ENCODE measurements at places on chromosomes 1 and 21.
A peak's percentile ranks its signal among the peaks of the same experiment; 100 is the strongest.

- no peak for DNase-seq
Observed at GRCh38 chr1:145985502-145986439, 10.6 kb downstream of the TXNIP start.

DNA sequence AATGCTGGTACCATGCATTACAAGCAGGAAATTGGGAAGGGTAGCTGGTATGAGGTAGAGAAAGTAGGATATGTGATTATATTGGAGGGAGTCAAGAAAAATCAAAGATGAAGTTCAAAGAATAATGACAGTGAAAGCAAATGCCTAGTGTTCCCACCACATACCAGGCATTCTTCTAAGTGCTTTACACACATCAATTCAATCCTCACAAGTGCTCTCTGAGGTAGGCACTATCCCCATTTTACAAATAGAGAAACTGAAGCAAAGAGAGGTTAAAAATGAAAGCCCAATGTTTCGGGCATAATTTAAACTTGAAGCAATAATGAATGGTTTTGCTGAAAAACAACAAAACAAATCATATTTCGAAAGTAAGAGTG lies 40.1 kb upstream of the MCOLN3 start:
- DNase-seq, result no peak

DNA sequence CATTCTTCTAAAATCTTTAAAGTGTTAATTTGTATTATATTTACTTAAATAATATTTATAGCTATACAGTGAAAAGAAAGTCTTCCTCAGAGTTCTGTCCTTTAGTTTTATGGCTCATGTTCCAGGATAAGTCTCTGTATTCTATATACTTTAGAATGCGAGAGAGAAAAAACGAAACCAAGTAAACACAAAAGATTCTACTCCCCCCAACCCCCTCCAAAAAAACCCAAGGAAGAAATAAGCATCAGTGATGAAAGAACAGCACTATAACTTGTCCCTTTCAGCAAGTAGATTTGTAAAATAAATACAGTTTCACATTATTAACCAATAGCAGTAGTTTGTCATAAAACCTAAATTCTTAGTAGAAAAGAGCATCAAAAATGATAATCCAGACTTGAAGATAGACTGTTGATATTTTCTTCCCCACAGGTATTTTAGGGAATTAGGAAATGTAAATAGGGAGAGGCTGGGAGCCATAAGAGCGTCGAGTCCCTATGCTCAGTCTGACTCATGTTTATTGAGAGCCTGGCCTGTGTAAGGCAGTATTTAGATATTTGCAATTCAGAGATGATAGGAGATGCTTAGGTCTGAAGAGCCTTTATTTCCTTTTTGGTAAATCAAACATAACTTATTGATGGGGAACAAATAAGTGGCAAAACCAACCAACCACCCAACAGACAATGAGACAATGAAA lies 35.5 kb downstream of the CDC14A start:
- no peak for DNase-seq

DNA sequence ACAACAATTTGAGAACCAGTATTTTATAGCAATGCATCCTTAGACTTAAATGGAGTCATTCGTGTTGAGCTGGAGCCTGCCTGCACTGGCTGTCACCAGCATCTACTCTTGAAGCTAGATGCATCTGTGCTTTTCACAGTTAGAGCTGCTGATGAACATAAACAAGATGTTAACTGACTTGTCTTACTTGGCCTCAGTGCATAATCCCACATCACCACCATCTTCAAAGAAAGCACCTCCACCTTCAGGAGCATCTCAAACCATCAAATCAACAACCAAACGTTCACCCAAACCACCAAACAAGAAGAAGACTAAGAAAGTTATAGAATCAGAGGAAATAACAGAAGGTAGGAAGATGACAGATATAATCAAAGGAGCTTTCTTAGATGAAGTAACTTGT lies 71.1 kb downstream of the TPR start:
- no peak for DNase-seq

DNA sequence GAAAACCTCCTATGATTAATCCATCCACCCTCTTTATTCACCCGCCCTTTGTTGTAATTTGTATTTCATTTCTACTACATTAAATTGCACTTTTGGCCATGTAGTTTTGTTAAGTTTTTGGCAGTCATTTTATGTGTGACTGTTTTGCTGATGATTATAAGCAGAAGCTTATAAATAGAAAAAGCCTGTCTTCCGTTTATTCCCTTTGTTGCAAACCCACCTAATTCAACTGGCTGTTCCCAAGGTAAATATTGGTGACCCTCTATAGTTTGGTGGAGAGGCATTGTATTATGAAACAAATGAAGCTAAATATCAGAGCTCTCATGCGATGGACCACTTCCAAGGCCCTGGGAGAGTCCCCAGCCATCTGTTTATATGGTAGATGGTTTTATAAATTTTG lies 36.7 kb upstream of the IGSF3 start:
- DNase-seq, result no peak

DNA sequence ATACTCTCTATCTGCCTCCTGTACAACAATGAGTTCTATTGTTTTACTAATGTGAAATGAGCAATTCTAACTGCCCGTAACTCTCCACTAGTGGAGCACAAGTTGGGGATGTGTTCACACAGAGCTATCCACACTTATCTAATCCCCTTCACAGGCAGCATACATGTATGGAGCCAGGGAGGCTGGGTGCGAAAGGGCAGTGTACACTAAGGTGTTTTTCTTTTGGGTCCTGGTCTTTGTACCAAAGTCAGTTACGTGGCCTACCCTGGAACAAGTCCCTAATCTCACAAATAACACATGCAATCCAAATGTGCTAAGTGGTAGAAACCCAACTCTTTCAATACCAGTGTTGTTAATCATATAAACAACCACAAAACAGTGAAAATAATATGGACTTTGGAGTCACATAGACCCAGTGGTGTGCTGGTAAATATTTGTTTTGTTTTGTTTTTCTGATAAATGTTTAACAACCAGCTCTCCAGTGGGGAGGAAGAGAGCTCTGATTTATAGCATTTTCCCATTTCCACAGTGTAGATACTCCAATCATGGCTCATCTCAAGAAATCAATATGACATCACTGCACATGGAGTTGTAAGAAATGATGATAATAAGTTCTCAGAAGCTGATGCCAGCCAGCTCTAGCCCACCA lies 319.9 kb upstream of the DUSP10 start:
- no peak for DNase-seq

DNA sequence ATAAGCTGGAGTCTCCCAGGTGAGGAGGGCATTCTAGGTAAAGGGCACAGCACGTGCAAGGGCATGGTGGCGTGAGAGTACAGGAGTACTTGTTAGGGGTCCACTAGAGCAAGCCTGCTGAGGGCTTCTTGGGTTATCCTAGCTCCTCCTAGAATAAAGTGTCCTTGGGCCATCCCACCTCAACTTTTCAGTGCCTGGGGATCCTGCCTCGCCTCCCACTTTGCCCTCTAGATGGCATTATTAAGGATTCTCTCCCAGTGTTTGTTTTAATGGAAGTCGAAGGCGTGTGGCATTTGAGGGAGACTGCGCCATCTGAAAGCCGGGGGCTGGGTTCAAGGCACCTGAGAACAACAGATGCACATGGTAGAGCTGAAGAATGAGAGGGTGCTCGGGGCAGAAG lies 74.5 kb upstream of the SELENON start:
- no peak for DNase-seq

DNA sequence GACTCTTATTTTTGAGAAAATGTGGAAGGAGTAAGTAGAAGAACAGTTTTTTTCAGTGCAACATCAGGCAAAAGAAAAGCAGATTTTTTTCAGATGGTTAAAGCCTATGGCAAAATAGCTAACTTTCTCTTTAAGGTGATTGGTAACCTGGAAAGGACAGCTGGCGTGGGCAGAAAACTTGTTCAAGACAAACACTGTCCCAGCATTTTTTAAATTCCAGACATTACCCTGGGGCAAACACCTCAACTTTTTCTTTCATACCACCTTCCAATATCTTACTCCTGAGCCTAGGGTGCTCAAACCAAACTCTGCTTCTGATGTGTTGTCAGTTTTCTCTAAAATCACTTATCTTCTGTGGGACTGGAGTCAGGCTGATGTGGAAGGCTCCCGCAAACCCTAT lies 2.7 kb upstream of the LEPR start:
- DNase-seq, result no peak

- DNase-seq, result no peak
Observed at GRCh38 chr1:79388694-79389361, 382.3 kb upstream of the ADGRL4 start.

- DNase-seq, result no peak
Observed at GRCh38 chr1:227424159-227424680, 105.9 kb upstream of the CDC42BPA start.

GRCh38 chr1:1239614-1240347 lies 6.7 kb downstream of the C1QTNF12 start:
- no peak for DNase-seq

DNA sequence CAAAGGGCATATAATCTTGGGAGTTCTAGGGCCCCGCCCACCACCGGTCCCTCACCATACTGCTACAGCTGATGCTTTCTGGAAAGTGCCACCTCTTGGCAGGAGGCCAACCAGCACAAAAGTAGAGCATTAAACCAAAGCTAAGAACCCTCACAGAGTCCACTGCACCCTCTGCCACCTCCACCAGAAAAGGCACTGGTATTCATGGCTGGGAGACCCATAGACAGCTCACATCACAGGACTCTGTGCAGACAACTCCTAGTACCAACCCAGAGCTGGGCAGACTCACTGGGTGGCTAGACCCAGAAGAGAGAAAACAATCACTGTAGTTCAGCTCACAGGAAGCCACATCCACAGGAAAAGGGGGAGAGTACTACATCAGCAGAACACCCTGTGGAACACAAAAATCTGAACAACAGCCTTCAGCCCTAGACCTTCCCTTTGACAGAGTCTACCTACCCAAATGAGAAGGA lies 10.8 kb downstream of the THEM4 start:
- DNase-seq, result peak; percentile 69

- DNase-seq, result no peak
Observed at GRCh38 chr1:191152776-191153175, 675.1 kb upstream of the BRINP3 start.

GRCh38 chr1:94855307-94855700 lies 35.1 kb downstream of the SLC44A3 start:
- DNase-seq, result no peak

DNA sequence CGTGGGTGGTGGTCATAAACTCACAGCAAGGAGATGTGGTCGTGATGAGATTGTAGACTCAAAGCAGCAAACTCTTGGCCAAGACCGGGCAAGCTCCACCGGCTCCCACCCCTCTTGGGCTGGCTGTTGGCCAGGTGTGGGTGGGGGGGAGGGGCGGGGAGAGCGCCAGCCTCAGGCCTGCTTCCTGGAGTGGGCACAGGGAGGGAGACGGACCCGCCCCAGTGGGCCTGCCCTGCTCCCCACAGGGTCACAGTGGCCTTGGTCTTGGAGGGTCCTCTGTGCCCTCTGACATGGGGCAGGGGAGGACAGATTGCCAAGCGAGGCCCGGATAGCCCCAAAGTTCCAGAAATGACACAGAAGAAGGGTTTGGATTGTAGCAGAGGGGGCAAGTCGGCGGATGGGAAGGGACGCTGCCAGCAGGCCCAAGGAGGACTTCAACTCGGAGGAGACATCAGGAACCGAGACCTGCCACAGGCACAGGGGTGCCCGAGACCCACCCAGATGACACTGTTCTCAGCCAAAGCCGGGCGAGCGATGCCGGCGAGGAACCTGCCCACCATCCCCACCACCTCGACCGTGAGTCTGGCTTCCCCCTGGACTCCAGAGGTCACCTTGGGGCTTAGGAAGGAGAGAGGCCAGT lies 85.4 kb upstream of the ACTRT2 start:
- no peak for DNase-seq

GRCh38 chr1:184753608-184754475 lies 816 bp downstream of the EDEM3 start:
- DNase-seq, result peak; percentile 50

DNA sequence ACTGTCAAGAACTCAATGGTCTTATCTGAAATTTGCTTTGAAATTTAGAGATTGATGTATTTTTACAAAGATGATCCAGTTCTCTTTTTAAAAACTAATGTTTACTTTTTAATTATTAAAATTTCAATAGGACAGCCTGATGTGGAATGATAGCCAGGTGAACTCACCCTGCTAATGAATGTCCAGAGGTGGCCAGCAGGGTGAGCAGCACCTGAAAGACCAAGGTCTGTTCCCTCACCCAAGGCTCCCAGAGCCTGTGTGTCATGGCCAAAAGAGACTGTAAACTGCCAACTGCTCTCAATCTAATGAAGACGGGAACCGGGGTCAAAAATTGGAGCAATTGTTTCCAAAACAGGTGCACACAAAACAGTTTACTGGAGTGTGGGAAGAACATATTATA lies 340.4 kb downstream of the DISC1 start:
- no peak for DNase-seq

DNA sequence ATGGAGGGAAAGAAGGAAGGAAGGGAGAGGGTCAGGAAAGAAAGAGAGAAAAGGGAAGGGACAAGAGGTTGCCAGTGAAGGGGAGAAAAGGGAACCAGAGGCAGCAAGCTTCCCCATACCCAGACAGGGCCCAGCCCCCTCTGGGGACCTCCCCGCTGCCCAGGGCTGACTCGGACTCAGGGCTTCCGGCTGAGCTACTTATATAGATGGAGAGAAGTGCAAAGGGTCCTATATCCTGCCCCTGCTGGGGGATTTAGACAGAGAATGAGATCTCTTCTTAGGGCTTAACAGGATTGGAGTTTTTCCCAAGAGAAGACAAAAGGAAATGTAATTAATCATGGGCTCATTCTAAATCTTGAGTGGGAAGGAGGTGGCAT lies at the start of gene ETV3L:
TSS of gene ETV3L (minus strand) at position 176 of the 377 bp plus-strand sequence. CDS start 285 bp downstream, outside the sequence.
- no peak for DNase-seq

- DNase-seq, result peak; percentile 59
Observed at GRCh38 chr1:166479052-166479631, 312.3 kb upstream of the FAM78B start.

GRCh38 chr1:197284325-197284724 lies 16.3 kb downstream of the CRB1 start:
- DNase-seq, result no peak

GRCh38 chr1:177275736-177276135 lies 105.0 kb downstream of the BRINP2 start:
- DNase-seq, result no peak

DNA sequence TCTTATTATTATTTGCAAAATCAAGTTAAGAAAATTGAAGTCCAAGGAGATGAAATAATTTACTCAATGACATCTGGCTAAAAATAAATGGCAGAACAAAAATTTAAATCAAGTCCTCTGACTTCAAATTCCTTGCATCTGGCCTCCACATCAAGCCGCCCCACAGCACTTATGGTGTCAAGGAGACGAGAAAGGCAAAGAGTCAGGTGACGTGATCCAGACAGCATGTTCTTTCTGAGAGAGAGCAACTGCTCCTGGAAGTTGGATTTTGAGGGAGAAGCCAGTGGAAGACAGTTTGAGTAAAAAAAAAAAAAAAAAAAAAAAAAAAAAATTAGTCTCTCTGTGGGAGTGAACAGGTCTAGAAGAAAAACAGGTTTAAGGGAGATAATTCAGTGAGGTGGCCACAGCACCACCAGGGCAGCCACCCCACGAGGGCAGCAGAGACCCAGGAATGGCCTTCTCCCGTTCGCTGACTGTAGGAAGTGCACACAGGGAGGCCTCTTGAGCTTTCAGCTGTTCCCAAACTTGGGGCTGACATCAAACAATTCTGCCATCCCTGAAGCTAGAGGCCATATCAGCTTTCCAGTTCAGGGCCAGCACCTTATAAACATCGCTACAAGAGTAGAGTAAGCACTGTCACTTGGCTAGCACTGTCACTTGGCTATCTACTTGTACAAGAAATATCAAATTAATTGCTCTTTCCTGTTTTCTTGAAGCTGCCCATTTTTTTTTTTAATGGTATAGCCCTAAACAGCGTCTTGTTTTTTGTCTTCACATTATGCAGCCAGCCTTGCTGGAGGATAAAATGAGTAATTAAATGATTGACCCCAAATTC lies 7.8 kb downstream of the C1orf162 start:
- DNase-seq, result peak; percentile 62

GRCh38 chr1:247360991-247361731 lies 29.5 kb upstream of the ZNF496 start:
- no peak for DNase-seq
